ENCODE measurements at places on chromosomes 12 and 14.

GRCh38 chr14:49366416-49366815, 219.8 kb downstream of the RPS29 start:
- DNase-seq = no peak

- no peak for DNase-seq
Observed at GRCh38 chr14:34851395-34851794, 23.8 kb downstream of the BAZ1A start.

DNA sequence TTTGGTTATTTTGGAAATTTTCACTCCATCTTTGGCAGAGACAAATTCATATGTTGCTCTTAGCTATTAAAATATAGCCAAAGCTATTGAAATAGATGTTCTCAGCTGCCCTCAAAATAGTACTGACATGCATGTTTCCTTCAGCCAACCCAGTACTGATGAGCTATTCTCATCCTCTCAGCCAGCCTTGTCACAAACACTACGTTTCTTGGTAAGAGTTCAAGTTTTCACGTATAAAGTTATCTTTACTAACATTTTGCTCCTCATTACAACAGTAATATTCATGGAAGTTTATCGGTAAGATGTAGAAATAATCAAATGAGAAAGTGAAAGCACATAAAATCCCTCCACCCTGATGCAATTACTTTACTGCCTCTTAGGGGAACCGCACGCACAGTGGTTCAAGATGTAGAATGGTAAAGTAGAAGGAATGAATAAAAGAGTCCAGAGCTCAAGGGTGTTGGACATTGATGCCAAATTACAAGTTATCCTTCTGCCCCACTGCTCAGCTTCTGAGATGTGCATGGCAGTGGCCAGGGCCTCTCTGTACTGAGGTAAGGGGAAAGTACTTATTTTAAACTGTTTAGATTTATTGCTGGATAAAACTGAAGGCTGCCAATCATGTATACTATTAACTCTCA, 20.7 kb downstream of the GCH1 start:
- DNase-seq = no peak

GRCh38 chr12:65464930-65465329, 186.4 kb downstream of the MSRB3 start:
- DNase-seq = no peak

- no peak for DNase-seq
Observed at GRCh38 chr14:72941286-72941985, 15.2 kb downstream of the DCAF4 start.

GRCh38 chr14:85987292-85987691, 457.3 kb downstream of the FLRT2 start:
- no peak for DNase-seq
